ENCODE measurements at places on chromosomes 16 and 17. TPM values are rescaled to one million over a fixed set of nuclear protein-coding genes. Genes with fewer than 3 reads are reported as not detected.

GRCh38 chr16:77610496-77610895 lies 111.8 kb upstream of the NUDT7 start:
- DNase-seq = no peak

DNA sequence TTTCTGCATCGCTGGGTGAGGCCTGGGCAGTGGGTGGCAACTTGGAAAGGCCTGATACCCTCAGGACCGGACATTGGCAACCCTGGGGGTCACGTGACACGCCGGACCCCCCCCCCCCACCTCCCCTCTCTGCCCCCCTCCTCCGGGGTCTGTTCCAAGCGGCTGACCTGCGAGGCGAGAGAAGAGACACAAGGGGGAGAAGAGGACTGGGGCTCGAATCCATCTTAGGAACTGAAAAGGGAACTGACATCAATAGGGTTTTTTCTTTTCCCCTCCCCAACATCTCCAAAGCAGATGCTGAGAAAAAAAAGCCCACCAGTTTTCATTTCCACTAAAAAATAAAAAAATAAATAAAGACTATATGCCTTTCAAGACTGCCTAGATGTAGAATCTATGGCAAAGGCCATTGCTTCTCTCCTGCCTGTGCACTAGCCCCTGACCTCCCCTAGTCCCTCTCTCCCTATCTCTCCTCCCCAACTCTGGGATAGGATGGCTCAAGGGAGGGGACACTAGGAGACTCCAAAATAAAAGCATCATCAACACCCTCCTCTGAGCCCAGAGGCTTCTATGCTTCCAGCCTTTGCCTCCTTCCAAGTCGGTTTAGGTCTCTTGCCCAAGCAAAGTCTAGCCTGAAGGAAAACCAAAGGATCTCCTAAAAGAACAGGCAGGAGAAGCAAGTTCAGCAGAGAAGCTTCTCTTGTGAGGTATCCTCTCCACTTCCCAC lies 7.7 kb upstream of the HOXB2 start:
- no peak for DNase-seq

DNA sequence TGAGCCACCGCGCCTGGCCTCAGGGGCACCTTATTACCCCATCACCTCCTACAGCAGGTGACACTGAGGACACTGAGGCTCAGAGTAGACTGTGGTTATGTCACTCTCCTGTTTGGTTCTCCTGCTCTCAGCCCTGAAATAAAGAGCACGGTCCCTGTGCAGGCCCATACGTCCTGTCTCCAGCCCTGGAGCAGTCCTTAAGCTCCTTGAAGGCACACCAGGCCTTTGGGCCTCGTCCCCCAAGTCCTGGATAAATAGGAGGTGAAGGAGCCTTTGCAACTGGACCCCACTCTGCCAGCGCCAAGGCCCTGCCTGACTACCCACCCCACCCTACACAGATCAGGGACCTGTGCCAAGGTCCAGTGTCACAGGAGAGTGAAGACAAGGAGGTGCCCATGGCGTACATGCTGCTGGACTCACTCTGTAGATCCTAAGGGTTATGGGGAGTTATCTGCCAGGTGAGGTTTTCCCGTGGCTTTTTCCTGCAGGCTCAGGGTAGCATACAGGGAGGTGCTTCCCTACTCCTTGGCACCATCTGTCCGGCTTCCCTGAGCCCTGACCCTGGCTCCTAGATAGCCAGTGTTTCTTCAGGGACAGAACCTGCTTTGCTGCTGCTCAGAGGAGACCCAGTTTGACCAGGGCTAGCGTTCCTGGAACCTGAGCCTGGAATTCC lies 253.2 kb downstream of the SEC14L1 start:
- peak; percentile 75 for DNase-seq

- DNase-seq = no peak
Observed at GRCh38 chr17:10224582-10225195, 26.3 kb upstream of the GAS7 start.

DNA sequence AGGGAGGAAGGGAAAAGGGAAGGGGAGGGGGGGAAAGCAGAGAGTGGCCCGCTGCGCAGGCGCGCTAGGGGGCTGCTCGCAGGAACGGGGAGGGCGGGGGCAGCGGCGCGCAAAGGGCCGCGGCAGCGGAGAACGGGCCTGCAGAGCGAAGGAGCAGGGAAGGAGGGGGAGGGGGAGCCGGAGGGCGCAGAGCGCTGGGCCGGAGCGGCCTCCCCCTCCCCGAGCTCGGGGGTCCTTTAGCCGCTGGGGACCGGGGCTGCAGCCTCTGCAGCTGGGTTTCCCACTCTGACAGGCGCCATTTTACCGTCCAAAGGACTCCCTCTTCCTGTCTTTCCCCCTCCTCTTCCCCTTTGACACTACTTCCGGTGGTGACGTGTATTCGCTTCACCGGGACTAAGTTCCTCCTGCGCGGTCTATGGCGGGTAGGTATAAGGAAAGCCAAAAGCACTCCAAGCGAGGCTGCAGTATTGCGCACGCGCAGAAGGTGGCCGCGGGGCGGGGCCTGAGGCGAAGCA lies at the start of gene CTDNEP1:
CTDNEP1 (minus strand) TSS at position 74 of the 515 bp plus-strand sequence. CDS start 438 bp downstream, outside the sequence.
- peak; percentile 100 for DNase-seq

GRCh38 chr17:3917391-3917931 lies 1.2 kb upstream of the P2RX1 start:
- no peak for DNase-seq

DNA sequence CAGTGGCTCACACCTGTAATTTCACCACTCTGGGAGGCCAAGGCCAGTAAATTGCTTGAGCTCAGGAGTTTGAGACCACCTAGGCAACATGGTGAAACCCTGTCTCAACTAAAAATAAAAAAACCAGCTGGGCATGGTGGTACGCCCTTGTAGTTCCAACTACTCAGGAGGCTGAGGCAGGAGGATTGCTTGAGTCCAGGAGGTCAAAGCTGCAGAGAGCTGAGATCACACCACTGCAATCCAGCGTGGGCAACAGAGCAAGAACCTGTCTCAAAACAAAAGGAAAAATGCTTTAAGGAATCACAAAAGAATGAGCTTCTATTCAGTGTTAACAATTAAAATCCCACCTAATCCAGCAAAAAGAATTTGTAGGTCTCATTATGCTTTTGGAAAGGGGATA lies 5.9 kb downstream of the PRR11 start:
- DNase-seq = no peak

GRCh38 chr17:36546418-36547093 lies 1.8 kb downstream of the GGNBP2 start:
- DNase-seq = no peak

DNA sequence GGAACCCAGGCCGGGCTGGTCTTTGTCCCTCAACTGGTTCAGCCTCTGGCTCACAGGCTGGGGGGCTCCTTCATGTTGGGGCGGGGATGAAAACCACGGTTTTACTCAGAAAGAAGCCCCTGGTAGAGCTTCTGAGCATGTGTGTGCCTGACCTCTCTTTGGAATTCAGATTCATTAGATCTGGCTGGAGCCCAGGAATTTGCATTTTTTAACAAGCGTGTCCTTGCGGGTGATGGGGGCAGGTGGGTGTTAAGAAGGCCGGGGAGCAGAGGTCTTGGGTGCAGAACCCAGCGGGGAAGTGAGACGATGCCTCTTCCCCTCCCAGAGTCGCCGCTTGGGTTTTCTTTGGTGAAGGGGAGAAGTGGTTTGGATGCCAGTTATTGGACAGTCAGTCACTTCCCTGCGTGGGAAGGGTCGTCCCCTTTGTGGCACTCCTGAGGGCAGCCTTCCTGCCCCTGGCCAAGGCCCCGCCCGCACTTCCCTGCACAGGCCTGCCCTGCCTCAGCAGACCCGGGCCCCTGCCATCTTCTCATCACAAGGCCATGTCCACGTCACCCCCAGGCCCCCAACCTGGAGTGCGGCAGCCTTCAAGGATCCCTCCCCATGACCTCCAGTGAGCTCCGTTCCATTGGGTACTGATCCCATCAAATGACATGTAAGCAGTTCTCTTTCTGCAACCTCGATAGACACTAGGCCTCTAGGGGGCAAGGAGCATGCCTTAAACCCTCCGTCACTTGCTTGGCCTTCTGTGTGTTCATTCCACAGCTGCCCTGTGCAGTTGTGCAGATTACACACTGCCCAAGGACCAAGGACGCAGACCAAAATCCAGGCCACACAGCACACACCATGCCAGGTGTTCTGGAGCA lies 177.7 kb upstream of the CIBAR2 start:
- no peak for DNase-seq

The TPPP3 gene
- total RNA-seq = 1.6 TPM

The HBA2 gene
- total RNA-seq = not detected

The CDH13 gene
- 10.8 TPM for total RNA-seq

The GNG13 gene
- 0.17 TPM for total RNA-seq

Data from G401 (cell line).